ENCODE measurements at places on chromosomes 2 and 18.

DNA sequence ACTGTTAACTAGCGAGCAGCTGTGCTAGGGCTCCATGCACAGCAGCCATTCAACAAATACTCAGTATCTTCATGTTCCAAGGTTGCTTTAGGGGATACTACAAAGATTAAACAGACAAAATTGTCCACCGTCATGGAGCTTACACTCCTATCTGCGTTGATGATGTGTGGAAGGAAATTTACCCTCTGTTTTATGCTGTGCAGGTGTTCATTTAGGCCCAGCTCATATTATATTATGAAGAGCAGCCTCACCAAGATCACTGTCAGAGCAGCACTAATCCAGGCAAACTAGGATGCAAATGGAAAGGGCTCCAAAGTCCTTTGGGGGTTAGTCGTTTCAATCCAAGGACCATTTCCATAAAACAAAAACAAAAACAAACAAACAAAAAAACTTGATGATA lies 13.4 kb upstream of the WIPF1 start:
- no peak for DNase-seq

DNA sequence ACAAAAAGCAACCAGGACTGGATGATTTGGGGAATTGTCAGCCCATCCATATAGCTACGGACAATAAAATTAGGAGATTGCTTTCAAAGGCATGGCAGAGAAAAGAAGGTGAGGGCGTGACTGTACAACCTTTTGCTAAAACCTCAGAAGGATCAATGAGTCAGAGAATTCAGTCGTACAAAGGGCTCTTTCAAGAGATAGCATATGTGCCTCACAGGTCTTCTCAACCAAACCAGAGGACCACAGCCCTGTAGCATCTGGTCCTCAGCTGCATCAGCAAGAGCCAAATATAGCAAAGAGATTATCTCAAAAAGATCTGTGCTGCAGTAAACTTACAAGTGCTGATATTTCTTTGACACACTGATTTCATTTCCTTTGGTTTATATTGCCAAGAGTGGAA lies 149.9 kb upstream of the RAB6C start:
- DNase-seq, result no peak

DNA sequence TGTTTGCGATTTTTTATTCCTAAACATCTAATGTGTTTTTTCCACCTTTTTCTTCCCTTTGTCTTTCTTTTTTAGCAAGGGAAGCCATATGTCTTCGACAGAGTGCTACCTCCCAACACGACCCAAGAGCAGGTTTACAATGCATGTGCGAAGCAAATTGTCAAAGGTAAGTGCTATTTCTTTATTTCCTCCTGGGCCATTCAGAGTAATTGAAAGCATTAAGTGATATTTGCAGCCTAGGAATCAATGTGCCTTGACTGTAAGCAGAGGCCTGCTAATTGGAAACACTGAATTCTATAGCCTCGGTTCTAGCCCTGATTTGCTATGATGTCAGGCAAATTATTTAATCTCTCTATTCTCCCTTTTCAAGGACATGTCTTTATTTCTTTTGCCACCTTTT lies 47.0 kb downstream of the KIF5C start:
- DNase-seq, result no peak

GRCh38 chr2:53913721-53914120 lies 54.0 kb upstream of the GPR75 start:
- DNase-seq, result no peak

GRCh38 chr18:63378919-63379638 lies 12.1 kb upstream of the KDSR start:
- no peak for DNase-seq

DNA sequence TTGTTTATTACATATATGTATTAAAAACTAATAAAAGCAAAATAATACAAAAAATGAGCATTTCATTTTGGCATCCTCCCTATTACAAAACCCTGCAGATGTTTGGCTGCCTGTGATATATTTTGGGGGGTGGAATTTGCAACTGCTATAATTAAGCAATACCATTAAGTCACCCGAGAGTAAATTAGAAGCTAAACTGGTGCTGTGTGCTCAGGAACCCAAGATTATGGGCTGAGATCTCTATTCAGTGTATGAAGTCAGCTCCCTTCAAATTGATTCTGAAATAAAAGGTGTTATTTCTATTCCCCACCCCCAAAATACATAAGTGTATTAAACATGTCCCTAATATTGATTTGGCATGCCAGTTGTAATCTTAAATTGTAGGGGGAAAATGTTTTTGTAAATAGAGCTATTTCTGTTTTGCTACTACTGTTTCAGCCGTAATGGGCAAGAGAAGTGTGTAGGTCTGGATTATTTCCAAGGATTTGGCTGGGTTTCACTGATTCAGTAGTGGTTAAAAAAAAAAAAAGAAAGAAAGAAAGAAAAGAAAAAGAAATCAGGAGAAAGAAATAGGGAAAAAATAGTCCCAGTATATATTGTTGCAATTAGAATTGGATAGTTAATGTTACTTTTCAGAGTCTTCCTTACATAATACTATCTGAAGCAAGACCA lies 110.9 kb downstream of the SS18 start:
- no peak for DNase-seq
